ENCODE measurements at places on chromosomes 13 and 19.

DNA sequence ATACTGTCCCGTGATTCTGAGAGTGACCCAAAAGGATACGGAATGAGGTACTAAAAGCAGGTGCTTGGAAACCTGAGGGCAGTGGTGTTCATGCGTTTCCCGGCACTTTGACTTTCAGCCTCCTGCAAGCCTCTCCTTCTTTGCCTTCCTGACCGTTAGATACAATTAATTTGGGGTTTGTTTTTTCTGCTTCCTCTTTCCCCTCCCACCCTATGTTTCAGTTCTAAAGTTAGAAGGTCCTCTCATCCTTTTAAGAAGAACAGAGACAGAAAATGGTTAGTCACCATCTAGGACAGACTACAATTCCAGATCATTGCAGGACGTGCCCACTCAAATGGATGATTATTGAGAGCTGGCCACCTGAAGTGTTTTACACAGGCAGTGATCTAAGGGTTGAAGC lies 1.8 kb upstream of the LILRB4 start:
- no peak for DNase-seq

DNA sequence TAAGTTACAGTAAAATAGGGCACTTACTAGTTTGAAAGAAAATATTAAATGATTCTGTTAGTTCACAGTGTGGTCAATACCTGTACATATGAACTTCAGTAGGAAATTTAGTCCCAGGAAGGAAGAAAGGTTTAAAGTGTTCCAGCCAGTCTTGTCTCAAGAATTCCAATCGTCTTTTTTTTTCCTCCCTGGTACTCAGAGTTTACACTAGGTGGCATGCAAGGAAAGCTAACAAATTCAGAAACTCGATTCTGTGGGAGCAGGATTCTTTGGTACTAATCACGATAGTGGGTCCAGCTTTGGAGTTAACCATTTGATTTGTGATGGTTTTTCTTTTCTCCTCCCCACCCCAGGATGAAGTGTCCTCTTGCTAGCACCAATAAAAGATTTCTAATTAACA lies 43.6 kb downstream of the POLR1D start:
- no peak for DNase-seq

GRCh38 chr19:14450168-14450874 lies 17.2 kb downstream of the PKN1 start:
- DNase-seq = no peak

GRCh38 chr19:10946958-10947657 lies 13.7 kb upstream of the SMARCA4 start:
- DNase-seq = no peak

DNA sequence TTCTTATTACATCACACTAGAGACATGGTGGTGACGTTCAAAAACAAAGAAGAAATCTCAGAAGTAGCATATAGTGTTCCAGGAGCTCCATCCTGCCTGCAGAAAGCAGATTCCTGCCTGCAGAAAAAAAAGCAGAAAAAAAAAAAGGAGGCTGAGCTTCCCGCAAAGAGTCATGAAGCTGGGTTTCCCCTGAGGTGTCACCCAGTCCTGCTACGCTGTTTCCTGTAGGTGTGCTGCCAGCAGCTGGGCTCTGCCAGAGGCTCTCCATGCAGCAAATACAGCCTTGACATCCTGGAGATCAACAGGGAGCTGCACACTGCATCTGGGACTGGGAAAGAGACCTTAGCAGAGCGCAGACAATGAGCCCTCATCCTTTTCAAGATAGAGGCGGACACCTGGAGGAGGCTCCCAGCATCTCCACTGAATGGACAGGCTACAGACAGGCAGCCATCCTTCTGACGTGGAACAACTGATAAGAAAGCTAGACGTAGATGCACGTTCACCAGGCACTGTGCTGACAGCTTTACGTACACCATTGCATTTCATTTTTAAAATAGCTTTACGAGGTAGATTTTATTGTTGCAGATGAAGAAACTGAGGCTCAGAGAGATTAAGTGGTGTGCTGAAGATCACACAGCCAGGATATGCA lies 350.9 kb downstream of the FOXO1 start:
- DNase-seq = no peak

GRCh38 chr19:5298471-5298901 lies 42.1 kb downstream of the PTPRS start:
- DNase-seq = no peak

DNA sequence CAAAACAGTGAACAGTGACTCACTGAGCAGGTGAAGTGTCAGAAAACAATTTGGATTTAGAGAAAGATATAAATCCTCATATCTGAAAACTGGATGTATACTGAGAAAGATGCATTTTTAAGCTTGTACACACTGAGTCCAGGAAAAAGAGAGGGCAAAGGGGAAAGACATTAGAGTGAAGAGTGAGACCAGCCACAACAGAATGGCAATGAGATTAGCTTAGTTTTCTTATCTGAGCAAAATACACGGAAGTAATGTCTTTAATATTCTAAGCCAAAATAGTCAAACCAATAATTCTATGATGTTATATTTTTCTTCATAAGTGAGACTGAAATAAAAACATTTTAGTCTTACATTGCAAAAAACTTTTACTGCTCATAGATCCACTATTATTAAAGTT lies 236.0 kb downstream of the SLITRK5 start:
- no peak for DNase-seq

DNA sequence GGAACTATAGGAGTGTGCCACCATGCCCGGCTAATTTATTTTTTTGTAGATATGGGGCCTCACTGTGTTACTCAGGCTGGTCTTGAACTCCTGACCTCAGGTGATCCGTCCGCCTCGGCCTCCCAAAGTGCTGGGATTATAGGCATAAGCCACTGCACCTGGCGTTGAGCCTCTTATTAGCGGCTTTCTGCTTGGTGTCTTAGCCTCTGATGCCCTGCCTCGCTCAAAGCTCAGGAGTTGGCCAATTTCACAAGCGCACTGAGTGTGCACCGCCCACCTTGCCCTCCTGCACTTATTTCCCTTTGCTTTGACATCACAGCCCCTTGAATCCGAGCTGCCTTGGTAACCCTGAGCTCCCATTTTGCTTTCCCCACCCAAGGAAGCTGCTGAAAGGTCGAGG lies 10.1 kb downstream of the YIPF2 start:
- DNase-seq = no peak

GRCh38 chr13:80382576-80382975 lies 41.6 kb upstream of the SPRY2 start:
- no peak for DNase-seq

DNA sequence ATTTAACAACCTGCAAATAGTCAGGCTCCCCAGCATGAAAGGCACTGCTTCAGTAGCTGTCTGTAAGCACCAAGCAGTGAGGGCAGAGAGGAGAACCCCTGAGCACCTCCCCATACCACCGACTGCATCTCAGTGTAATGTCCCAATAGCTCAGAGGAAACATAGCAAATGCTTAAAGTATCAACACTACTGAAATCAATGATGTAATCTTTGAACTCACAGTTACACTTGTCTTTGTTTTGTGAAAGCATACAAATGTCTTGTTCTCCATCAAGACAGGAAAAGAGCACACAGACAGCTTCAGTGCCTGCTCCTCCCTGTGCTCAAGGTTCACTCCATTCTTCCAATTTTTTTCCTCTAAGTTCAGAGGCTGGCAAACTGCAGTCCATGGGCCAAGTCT lies 94.7 kb downstream of the IRS2 start:
- DNase-seq = no peak

- no peak for DNase-seq
Observed at GRCh38 chr19:51025809-51026553, 435 bp downstream of the KLK11 start.

GRCh38 chr13:21385710-21386109 lies 73.4 kb downstream of the ZDHHC20 start:
- DNase-seq = no peak

GRCh38 chr13:53013113-53013512 lies 15.5 kb upstream of the OLFM4 start:
- no peak for DNase-seq

GRCh38 chr13:100694722-100695508 lies 20.3 kb upstream of the TMTC4 start:
- no peak for DNase-seq

GRCh38 chr13:67043901-67044300 lies 186.2 kb downstream of the PCDH9 start:
- DNase-seq = no peak

DNA sequence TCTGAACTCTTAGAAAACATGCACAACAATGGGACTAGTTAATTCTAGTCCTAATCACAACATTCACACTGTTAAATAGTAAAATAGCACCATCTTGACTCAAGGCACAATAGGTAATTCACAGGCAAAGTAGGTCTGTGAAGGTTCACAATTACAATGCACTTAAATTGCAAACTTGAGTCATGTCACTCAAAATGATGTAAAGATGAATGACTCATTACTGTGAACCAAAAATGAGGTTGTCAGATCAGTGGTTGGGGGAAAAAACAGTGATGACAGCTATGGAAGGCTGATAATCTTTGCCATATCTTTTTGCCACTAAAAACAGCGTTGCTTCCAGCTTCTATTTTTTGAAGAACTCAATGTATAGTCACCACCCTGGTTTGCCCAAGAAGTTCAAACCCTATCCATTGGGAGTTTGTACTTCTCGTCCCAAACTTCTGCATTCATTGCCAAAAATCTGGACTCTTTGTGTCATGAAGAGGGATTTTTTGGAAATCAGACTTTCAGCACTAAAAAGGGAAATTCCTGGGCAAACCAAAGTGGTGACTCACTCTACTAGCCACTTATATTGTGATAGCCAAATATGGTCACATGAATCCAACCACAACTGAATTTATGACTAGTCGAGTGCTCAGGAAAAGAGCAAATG lies 200.9 kb upstream of the TMTC4 start:
- DNase-seq = peak; percentile 79

DNA sequence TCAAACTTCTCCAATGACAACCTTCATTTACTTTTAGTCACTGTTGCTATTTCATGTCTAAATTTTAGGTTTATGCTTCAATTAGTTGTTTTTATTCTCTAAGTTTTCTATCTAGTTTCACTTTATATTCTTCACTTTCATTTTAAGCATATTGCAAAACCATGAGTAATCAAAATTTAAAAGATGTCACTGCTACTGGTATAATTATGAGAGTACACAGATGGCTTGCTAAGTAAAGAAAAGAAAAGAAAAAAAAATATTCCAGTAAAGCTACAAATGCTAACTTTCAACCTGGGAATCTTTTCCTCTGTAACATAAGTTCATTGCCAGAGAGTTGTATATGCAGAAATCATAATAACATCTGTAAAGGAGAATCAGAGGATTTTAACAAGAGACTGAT lies 1624.7 kb downstream of the PCDH9 start:
- DNase-seq = no peak

DNA sequence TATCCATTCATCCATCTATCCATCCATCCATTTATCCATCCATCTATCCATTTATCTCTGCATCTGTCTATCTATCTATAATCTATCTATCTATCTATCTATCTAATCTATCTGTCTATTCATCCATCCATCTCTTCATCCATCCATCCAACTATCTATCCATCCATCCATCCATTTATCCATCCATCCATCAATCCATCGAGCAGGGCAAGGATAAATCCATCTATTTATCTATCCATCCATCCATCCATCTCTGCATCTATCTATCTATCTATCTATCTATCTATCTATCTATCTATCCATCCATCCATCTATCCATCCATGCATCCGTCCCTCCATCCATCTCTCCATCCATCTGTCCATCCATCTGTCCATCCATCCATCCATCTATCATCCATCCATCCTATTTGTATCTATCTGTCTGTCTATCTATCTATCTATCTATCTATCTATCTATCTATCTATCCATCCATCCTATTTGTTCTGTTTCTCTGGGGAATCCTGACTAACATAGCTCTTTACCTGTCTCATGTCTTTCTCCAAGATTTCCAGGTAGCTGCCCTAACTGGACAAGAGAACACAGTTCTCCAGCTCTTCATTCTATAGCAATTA lies 198.1 kb downstream of the FOXO1 start:
- DNase-seq = no peak

DNA sequence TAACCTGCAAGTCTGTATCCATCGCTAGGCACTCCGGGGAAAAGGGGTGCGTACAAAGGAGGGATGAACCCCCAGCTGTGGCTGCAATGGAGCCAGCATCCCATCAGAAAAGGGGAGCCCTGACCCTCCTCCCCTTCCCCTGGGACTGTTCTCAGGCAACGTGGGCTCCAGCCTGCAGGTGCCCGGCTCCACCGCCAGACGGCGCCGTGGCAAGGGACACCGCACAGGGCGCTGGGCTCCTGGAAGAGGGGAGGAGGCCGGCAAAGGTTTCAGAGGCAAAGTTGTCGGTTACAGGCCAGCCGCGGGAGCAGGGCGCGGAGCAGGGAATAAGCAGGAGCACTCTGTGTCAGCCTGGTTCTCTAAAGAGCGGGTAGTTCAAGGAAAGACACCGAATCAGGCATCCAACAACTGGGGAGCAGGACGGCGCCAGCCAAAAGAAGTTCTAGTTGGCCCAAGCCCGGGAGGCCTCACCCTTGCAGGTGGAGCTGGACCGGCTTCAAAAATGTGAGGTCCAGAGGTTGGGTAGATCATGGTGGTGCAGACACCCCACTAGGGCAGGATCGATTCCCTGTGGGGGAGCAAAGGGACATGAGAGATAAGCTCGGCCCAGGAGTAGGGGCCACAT lies 53.0 kb upstream of the ATP12A start:
- DNase-seq = no peak

DNA sequence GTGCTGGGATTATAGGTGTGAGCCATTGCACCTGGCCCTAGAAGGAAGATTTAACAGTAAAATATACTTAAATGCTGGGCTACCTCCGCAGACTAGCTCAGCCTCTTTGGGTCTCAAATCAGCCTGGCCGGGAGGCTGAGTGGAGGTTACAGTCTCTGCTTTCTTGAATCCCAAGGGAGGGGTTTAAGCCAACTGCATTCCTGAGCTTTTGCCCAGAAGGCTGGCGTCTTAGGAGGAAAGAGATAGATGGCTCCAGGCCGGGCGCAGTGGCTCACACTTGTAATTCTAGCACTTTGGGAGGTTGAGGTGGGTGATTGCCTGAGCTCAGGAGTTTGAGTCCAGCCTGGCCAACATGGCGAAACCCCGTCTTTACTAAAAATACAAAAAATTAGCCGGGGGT lies 623 bp upstream of the C5AR1 start:
- no peak for DNase-seq

DNA sequence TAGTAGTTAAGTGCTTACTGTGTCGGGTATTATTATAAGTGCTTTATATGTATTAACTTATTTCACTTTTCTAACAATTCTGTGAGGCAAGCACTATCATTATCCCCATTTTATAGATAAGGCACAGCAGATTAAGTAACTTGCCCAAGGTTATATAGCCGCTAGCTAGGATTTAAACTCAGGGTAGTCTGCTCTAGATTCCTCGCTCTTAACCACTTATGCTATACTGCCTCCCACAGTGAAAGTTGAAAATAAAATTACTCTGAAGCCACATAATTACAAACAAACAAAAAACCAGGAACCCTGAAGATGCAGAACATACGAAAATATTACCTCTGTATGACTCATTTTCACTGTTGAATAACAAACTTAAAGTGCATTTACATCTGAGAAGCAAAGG lies 3.9 kb downstream of the TEX30 start:
- no peak for DNase-seq

GRCh38 chr19:38561658-38562057 lies 56.1 kb downstream of the MAP4K1 start:
- no peak for DNase-seq

All from AG09309 (cell line).